ENCODE measurements at places on chromosomes 11 and 22.

DNA sequence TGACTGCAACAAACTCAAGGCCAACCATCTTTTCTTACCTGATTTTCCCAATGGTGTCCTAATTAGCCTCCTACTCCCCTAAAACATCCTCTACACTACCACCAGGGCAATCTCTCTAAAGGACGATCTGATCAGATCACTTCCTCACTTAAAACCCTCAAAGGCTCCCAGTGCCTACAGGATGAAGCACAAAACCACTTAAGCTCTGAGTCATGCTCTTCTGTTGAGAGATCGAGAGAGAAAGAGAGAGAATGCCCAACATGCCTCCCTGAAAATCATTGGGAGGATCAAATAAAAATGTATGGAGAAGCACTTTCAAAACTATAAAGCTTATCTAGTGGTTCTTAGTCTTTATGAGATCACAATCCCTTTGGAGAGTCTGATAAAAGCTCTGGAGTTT, 171.1 kb downstream of the CADM1 start:
- DNase-seq = no peak

GRCh38 chr22:37609240-37610152, 862 bp downstream of the GGA1 start:
- DNase-seq = no peak

GRCh38 chr11:85886089-85887056, 31.2 kb downstream of the CCDC83 start:
- no peak for DNase-seq

DNA sequence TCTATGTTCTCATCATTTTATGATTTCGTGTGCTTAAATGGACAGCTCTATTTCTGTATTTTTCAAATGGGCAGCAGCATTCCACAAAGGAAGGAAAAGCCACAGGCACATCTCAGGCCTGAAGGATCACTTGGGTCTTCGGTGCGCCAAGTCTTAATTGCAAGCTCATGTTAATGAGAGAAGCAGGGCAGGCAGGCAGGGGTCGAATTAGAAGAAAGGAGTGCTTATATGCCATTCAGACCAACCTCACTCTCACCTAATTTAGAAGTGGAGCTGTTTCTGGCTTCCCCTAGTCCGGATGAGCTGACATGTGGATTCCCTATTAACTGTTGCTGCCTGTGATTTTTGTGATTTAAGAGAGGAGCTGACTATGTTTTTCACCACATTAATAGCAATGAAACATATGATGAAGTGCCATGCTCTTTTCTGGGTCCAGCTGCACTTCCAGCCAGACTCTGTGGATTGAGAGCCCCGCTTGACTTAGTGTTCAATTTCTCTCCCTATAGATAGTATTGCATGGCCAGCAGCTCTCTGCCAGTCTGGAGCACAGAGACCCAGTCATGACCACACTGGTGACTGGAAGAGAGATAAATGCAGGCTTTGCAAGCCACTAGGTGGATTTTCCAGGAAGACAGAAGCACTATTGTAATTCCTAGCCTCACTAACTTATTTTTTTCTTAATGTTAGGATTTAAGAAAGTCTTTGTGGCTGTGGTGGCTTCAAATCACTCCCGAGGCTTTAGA, 373.9 kb upstream of the FAT3 start:
- DNase-seq = no peak

- DNase-seq = no peak
These were observed 385.3 kb downstream of the DYNC2H1 start for GRCh38 chr11:103494491-103494890.

- DNase-seq = no peak
These were observed 119.3 kb downstream of the WNT11 start for GRCh38 chr11:76086743-76087635.

DNA sequence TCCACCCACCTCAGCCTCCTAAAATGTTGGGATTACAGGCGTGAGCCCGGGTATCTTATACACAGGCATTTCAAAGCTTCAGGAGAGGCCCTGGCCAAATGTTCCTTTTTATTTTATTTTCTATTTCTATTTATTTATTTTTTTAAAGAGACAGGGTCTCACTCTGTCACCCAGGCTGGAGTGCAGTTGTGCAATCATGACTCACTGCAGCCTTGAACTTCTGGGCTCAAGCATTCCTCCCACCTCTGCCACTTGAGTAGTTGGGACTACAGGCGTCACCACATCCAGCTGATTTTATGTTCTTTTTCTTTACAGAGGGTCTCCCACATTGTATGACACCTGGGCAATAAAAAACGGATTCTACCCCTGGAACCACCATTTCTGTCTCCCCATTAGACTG, 71.2 kb downstream of the FBXO7 start:
- DNase-seq = no peak

Measured in activated CD4-positive, alpha-beta T cell treated with anti-CD3 and anti-CD28 coated beads for 24 hours (primary cell).